ENCODE measurements at places on chromosomes 16 and 17. TPM values are rescaled to one million over a fixed set of nuclear protein-coding genes. Genes with fewer than 3 reads are reported as not detected.

The CCT6B gene
- total RNA-seq: 1.8 TPM

The TBC1D3E gene
- not detected for total RNA-seq

The KRTAP4-5 gene
- total RNA-seq: not detected

The RPH3AL gene
- total RNA-seq: 9.7 TPM

The USB1 gene
- 39.0 TPM for total RNA-seq

The OTOP3 gene
- not detected for total RNA-seq

The ZP2 gene
- not detected for total RNA-seq

The DNAH17 gene
- total RNA-seq: not detected

The REXO5 gene
- total RNA-seq: 1.0 TPM

The TNK1 gene
- 1.8 TPM for total RNA-seq

The RUNDC3A gene
- total RNA-seq: 0.83 TPM

The RGS9 gene
- total RNA-seq: 7.3 TPM

The TMEM101 gene
- total RNA-seq: 14.8 TPM

The BAHCC1 gene
- total RNA-seq: 17.3 TPM

The PDILT gene
- not detected for total RNA-seq

The ZNF785 gene
- total RNA-seq: 10.5 TPM

The DHX58 gene
- total RNA-seq: 13.0 TPM

The MT4 gene
- total RNA-seq: not detected

The CRHR1 gene
- total RNA-seq: not detected

The GAST gene
- total RNA-seq: not detected

The LRRC59 gene
- 93.6 TPM for total RNA-seq

The KRT39 gene
- total RNA-seq: not detected

The CA7 gene
- total RNA-seq: not detected

The SLC13A5 gene
- 0.10 TPM for total RNA-seq

The MMP28 gene
- total RNA-seq: 8.8 TPM

The MYH8 gene
- total RNA-seq: not detected

The CCL18 gene
- total RNA-seq: 3.2 TPM

The CCDC57 gene
- 28.5 TPM for total RNA-seq

The TBC1D28 gene
- not detected for total RNA-seq

The PRKCB gene
- total RNA-seq: 17.5 TPM

The ABCC12 gene
- total RNA-seq: not detected

The TNFRSF13B gene
- total RNA-seq: not detected

The FOXN1 gene
- not detected for total RNA-seq

The C17orf67 gene
- total RNA-seq: 2.1 TPM
